Immature natural killer cell (primary cell): ENCODE measurements at places on chromosomes 2 and 18. TPM values are rescaled to one million over a fixed set of nuclear protein-coding genes. Genes with fewer than 3 reads are reported as not detected.

CAVIN2 gene
- polyA plus RNA-seq: 2.7 TPM

ASNSD1 gene
- 46.1 TPM for polyA plus RNA-seq

- no peak for DNase-seq
Observed at GRCh38 chr2:226030369-226030768, 630.9 kb downstream of the NYAP2 start.

- DNase-seq: no peak
Observed at GRCh38 chr2:135124924-135125886, 73.1 kb downstream of the RAB3GAP1 start.

DNA sequence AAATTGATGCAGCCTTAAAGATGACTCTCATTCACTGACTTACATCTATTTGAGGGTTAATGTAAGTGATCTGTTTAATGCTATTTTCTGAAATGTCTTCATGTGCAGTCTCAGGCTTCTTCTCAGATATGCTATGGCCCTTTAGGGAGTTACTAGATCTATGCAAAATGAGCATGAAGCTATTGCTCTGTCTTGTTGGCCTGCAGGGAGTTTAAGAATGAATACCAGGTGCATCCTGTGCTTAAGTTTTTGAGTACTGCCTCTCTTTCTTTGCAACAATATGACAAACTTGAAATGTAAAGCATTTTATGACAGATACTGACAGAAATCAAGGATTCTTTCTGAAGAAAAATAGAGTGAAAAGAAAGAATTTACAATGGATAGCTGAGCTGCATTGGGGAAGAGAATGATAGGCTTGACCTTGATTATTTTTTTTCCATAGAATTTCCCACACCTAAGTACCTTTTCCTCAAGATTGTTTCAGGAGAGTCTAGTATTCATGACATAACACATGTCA, 1058.3 kb upstream of the TMEFF2 start:
- DNase-seq: no peak

DNA sequence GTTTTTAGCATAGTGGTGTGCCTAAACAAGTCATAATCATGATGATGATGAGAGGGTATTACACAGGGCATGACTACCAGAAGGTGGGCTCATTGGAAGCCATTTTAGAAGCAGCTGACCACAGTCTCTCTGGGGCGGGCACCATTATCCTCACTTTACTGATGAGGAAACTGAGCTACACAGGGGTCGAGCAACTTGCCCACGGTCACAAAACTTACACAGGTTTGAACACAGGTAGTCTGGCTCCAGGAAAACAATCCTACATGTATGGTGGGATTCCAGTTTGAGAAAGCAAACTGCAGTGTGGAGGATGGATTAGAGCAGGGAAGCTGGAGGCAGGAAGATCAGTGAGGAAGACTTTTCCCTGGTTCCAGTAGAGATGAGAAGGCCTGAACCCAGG, 6.2 kb downstream of the RHOB start:
- DNase-seq: no peak

DNA sequence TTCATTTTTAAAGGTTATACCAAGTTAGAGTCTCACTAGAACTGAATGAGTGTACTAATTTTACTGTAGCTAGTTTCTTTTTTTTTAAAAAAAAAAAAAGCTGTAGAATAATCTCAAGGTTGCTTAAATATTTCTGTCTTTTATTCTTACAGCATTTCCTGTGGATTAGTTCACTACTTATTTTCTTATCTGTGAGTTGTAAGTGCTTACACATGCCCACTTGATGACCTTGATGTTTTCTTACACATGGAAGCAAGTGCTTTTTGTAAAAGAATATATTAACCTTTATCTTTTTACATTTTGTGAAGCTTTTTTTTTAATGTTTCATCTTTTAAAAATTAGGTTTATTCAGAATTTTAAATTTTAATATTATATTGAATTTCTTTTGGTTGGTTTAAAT, 57.8 kb downstream of the MSH2 start:
- DNase-seq: no peak

CABYR gene
- polyA plus RNA-seq: not detected

DNA sequence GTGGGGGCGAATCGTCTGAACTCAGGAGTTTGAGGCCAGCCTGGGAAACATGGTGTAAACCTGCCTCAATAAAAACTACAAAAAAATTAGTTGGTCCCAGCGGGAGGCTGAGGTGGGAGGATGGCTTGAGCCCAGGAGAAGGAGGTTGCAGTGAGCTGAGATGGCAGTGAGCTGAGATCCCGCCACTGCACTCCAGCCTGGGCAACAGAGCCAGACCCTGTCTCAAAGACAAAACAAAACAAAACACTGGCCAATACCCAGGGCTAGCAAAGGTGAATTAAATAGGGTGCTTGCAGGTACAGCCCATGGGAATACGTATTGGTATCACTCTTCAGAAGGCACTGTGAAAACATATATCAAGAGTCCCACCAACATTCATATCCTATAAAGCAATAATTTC, 7.0 kb downstream of the ITSN2 start:
- DNase-seq: no peak

DUSP19 gene
- 0.91 TPM for polyA plus RNA-seq

GRCh38 chr2:181786371-181787228, 104.9 kb upstream of the ITPRID2 start:
- no peak for DNase-seq

DNA sequence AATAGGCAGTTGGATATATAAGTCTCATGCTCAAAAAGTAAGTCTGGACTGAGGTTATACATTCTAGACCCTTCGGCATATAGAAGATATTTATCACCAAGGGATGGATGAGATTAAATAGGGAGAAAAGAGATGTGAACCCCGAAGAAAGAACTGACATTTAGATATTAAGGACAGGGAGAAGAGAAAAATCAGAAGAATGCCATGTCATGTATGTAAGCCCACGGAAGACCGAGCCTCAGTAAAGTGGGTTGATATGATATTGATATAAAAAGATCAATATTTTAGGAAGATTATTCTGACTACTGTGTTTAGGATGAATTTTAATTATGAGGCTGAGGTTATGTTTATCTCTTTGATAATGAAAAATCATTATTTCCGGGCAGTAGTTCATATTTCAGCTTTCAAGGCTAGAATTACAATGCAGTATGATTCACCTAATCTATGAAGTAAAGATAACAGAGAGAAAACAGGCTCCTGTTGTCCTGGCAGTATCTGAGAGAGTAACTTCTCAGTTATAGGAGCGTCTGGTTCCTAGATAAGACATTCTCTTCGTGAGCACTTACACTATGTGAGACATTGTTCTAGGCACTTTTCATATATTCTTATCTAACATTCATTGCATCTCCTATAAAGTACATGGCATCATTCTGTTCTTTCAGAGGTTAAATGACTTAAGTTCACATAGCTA, 83.0 kb downstream of the UBR3 start:
- DNase-seq: no peak

DNA sequence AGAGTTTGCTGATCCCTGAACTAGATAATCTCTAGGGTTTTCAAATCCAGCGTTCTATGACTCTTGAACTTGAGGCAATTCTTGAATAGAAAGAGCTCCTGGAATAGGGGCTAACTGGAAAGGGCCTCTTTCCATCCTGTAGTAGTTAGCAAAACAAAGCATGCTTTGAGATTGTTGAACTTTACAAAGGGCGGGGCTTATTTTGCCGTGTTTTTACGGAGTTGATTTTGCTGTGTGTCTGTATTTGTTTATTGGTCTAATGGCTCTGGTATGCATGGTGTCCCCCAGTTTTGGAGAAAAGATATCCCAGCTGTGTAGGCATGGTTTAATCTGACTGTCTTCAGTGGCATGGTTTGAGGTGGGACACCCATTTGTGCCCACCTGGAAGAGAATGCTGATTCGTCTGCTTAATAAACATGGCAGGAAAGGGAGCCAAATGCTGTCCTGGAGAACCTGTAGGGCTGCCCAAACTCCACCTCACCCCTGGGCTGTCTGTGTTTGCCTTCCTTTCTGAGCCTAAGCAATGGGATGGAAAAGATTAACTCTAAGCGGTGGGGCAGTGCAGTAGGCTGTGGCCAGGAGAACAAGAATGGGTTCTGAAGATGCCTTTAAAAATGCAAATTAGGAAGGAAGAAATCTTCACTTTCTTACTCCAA, 74.1 kb upstream of the FOSL2 start:
- DNase-seq: no peak

- DNase-seq: no peak
Observed at GRCh38 chr18:62106271-62106670, 80.6 kb downstream of the PIGN start.

- DNase-seq: no peak
Observed at GRCh38 chr2:157245846-157246764, 11.4 kb upstream of the GALNT5 start.

DNA sequence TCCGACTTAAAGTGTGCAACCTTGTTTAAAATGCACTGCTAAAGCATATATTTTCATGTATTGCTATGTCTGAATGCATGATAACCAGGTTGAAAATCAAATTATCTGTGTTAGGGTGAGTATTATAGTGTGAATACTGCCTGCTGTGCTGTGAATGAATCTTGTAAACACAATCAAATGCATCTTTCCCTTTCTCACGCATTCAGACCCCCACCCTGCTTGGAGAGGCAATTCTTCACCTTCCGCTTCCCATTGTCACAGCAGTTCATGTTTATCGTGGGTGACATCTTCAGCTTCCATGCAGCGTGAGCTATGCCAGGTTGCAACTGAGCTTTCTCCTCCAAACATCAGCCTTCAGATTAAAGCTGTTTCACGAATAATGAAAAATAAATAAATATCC, 418.0 kb downstream of the MEIS1 start:
- DNase-seq: no peak

EFEMP1 gene
- polyA plus RNA-seq: not detected

ARHGAP15 gene
- polyA plus RNA-seq: 107 TPM

DNA sequence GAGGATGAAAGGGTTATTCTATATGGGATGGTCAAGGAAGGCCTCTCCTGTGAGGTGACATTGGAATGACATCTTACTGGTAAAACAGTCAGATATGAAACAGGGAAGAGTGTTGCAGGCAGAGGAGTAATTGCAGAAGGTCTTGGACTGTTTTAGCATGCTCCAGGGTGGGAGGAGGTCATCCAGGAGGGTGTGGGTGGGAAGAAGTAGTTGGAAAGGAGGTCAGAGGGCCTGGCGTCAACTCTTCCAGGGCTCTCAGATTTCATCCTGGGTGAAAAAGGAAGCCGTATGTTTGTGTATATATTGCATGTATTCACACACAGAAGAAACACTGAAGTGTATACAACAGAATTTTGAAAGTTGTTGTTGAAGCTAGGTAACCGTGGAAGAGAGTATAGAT, 48.2 kb downstream of the ATP9B start:
- DNase-seq: no peak
